ENCODE measurements at places on chromosomes 6 and 20. TPM values are rescaled to one million over a fixed set of nuclear protein-coding genes. Genes with fewer than 3 reads are reported as not detected.

HFE gene
- 2.5 TPM for polyA plus RNA-seq

FAM8A1 gene
- 10.5 TPM for polyA plus RNA-seq

THBS2 gene
- 5.2 TPM for polyA plus RNA-seq

MOG gene
- 3.1 TPM for polyA plus RNA-seq

B3GALT4 gene
- polyA plus RNA-seq: 7.0 TPM

SH3BGRL2 gene
- polyA plus RNA-seq: 5.2 TPM

METTL24 gene
- not detected for polyA plus RNA-seq

All from heart right ventricle (tissue), 16 donors.